Naive thymus-derived CD4-positive, alpha-beta T cell (primary cell): ENCODE measurements at places on chromosomes 11 and 22. TPM values are rescaled to one million over a fixed set of nuclear protein-coding genes. Genes with fewer than 3 reads are reported as not detected.

GRCh38 chr22:23203452-23204124 lies 23.3 kb downstream of the BCR start:
- no peak overlapping the region for H3K4me3 ChIP-seq
- no peak overlapping the region for H3K27ac ChIP-seq
- no peaks in the 10 kb centered on the region for H3K27me3 ChIP-seq
- no peaks in the 10 kb centered on the region for H3K4me1 ChIP-seq
- DNase-seq, result no peak
- no peaks in the 10 kb centered on the region for H3K36me3 ChIP-seq

GRCh38 chr22:23438216-23438615 lies 141.9 kb downstream of the IGLL1 start:
- H3K27me3 ChIP-seq, result no peaks in the 10 kb centered on the region
- no peaks in the 10 kb centered on the region for H3K36me3 ChIP-seq
- H3K4me3 ChIP-seq, result no peak overlapping the region
- H3K4me1 ChIP-seq, result no peaks in the 10 kb centered on the region
- DNase-seq, result no peak
- no peak overlapping the region for H3K27ac ChIP-seq

- no peak overlapping the region for H3K27ac ChIP-seq
- H3K4me1 ChIP-seq, result no peaks in the 10 kb centered on the region
- no peaks in the 10 kb centered on the region for H3K27me3 ChIP-seq
Observed at GRCh38 chr11:877565-877964, 33.0 kb downstream of the CHID1 start.

Gene OR10D3
- total RNA-seq, result not detected in 2 replicates

DNA sequence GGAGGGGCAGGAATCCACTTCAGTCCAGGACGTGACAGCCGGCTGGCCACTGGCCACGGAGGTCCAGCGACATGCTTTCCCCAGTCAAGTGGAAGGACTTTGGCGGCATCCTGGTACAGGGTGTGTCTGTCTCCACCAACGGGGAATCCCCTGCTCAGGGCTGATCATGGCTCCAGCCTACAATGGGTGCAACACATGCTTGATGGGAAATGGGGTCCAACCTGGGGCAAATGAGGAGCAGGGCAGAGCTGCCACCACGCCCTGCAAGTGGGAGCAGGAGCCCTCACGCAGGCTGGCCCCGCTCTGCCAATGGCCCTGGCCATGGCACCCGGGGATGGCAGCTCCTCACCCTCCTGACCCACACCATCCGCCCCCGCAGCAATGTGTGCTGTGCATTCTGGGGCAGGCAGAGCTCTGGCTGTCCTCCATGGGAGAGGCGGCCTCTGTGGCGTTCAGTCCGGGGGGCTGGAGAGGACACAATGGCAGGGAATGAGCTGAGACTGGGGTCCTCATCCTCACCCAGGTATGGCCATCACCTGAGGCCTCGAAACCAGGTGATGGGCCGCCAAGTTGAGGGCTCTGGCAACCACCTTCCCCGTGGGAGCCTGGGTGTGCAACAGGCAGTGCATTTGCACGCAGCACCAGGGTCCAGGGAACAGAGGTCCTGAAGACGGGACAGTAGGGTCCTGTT lies 5.8 kb upstream of the SEPTIN5 start:
- H3K27me3 ChIP-seq, result no peaks in the 10 kb centered on the region
- H3K4me3 ChIP-seq, result no peak overlapping the region
- no peaks in the 10 kb centered on the region for H3K36me3 ChIP-seq
- DNase-seq, result no peak
- H3K27ac ChIP-seq, result no peak overlapping the region
